COR-L47 (cell line): ENCODE measurements at places on chromosomes 7 and 10.
A peak's percentile ranks its signal among the peaks of the same experiment; 100 is the strongest.

DNA sequence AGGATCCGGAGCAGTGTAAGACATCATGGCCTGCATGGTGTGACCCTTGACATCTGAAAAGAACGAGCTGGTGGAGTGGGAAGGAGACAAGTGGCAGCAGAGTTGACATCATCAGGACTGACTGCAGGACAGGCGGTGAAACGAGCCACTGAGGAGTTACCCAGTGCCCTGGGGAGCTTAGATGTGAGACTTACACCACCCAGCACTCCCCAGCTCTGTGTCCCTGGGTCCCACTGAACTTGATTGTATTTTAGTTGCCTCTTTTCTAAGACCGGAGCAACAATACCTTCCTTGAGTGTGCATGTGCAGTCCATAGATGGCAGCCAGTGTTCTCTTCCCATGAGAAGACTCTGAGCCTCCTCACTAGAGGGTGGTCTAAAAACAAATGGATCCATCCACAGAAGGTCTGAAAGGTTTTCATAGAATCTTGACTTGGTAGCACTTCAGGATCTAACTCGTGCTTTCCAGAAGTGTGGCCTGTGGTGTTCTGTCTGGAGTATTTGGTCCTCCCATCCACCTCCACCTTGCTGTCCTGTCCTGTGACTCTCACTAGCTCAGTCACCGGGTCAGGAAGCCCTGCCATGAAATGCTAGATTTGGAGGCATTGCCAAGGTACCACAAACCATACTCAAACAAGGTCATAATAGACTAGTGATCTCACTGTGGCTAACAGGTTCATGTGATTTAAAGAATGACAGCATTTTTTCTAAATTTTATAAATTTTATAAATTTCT lies 59.0 kb downstream of the IKZF1 start:
- DNase-seq: no peak

- no peak for DNase-seq
Measured at GRCh38 chr7:42967391-42967790, 35.2 kb downstream of the MRPL32 start.

- DNase-seq: no peak
Measured at GRCh38 chr10:62426600-62426999, 52.4 kb downstream of the ZNF365 start.

DNA sequence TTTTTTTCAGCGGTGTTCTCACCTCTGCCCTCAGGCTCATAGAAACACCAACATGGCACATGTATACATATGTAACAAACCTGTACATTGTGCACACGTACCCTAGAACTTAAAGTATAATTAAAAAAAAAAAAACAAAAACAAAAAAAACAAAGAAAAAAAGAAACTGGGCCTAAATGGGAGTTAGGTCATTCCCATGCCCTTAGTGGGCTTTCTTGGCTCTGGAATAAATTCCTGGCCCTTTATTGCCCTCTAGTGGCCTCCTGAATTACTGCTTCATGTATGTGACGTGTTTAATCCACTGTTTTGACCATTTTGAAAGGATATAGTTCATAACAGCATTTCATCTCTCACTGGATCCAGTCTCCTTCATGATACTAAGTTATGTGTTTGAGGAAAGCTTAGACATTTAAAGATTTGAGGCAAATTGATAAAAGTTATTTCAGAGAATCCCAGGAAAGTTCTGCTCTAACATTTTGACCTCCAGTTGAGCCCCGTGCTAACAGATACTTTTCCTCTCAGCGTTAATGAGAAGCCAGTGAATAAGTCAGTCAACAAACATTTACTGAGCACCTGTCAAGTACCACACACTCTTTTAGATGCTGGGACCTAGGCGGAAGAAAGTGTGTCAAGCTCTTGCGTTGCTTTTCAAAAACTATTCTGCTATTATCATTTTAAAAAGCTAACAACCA lies 54.7 kb upstream of the SYPL1 start:
- peak; percentile 65 for DNase-seq

- DNase-seq: no peak
Measured at GRCh38 chr10:62426086-62426485, 51.9 kb downstream of the ZNF365 start.

GRCh38 chr7:43584195-43584586 lies 1.3 kb downstream of the STK17A start:
- no peak for DNase-seq

DNA sequence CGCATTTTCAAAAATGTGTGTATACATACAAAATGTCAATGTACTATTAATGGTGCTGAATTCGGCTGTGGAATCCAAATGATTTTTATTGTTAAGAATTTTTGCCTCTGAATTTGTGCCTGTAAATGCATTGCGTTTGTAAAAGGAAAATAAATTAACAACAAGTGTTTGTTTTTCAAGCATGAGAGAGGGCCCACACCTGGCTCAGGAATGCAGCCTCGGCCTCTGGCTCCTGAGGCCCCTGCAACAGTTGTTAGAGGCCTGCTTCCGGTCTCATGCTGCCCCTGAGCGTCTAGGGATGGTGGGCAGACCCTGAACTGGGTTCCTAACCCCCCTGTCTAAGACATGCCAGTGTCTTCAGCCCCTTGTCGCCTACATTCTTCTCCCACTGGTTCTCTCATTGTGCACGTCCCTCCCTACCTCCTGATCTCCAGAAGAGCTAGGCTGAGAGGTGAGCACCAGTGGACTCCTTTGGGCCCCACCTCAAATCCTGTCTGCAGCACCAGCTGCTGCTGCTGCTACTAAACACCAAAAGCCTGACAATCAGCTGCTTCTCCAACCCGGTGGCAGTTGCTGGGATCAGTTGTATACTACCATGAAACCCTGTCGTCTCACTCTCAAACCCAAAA lies 1.9 kb upstream of the BTBD16 start:
- no peak for DNase-seq

- no peak for DNase-seq
Measured at GRCh38 chr7:101378751-101379174, 16.1 kb downstream of the COL26A1 start.

GRCh38 chr7:144001543-144001942 lies 1.4 kb downstream of the OR6B1 start:
- no peak for DNase-seq

DNA sequence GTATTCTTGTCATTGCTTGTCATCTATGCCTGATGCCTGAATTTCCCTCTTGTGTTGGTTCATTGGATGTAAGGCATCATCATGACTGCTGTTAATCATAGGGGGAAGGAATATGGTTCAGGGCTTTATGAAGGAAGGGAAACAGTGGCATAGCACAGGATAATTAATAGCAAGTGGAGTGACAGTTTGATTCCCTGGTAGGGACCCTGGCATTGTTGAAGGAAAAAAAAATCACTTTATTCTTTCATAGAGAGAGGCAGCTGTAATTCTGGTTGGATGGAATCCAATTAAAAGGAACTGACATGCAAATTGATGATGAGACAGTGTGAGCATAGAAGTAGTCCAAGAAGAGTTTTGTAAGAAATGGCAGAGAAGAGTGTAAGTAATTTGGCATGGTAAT lies 121.4 kb downstream of the AUTS2 start:
- DNase-seq: no peak

- no peak for DNase-seq
Measured at GRCh38 chr10:59965899-59966650, 59.7 kb upstream of the CCDC6 start.

- DNase-seq: peak; percentile 59
Measured at GRCh38 chr7:129664029-129665012, 52.8 kb downstream of the NRF1 start.

GRCh38 chr10:105697290-105697780 lies 1056.2 kb downstream of the SORCS3 start:
- DNase-seq: no peak

DNA sequence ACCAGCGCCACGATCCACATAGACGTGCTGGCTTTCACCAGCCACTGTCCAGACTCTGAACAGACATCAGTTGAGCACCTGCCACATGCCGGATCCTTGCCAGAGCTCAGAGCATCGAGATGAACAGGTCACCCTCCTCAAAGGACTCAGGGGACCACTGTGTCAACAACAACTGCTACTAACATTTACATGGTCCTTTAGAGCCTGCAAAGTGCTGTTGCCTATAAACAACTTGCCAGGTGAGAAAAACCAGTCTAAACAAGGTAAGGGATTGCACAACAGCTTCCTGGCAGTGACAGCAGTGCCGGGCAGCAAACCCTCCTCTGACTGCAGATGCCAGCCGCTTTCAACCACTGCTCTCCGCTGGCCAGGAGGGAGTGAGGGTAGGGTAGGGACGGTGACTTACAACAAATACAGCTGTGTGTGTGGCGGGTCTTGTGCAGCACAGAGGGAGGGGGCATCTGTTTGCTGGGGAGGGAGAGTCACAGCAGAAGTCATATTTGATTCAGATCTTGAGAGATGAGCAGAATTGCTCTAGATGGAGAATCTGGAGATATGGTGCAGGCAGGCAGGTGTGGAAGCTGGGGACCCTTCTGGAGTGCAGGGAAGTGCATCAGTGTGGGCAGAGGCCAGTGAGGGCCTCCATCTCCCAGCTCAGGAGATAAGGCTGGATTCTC lies 32.8 kb upstream of the RHEB start:
- DNase-seq: peak; percentile 88

DNA sequence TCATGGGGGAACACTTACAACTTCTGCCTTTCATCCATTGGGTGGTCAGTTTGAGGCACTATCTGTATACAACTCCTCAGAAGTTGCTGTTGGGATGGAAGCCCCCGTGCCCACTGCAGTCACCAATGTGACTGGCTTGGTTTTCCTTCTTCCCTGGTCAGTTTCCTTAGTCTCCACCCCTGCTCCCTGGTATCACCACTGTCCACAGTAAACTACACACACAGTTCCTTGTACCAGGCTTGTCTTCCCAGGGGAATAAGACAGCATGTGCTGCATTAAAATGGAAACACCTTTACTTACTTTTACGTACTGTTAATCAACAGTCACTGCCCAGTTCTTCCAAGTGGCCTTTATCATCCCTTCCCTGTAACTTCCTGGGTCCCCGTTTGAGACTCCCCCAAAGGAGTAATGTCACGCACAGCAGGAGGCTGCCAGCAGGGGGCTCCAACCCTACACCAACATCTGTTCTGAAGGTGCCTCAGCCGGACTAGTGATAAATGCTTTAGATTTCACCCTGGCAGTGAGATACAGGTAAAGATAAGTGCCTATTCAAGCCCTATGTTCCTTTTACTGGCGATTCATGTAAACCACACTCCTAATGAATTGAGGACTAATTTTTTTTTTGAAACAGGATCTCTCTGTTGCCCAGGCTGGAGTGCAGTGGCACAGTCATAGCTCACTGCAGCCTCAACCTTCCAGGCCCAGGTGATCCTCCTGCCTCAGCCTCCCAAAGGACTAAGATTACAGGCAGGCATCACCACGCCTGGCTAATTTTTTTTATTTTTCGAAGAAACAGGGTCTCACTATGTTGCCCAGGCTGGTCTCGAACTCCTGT lies 45.3 kb upstream of the PIK3AP1 start:
- peak; percentile 0 for DNase-seq

DNA sequence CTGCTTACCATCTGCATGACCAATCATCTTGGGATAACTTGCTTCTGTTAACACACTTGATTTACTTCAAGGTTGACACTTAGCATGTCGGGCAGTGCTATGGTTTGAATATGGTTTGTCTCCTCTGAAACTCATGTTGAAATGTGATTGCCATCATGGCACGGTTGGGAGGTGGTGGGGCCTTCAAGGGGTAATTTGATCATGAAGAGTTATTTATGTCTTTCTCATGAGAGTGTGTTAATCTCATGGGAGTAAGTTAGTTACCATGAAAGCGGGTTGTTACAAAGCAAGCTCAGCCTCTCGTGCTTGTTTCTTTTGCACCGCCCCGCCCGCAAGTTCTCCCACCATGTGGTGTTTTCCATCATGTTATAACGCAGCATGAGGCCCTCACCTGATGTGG lies 163.6 kb downstream of the DOCK4 start:
- DNase-seq: no peak

DNA sequence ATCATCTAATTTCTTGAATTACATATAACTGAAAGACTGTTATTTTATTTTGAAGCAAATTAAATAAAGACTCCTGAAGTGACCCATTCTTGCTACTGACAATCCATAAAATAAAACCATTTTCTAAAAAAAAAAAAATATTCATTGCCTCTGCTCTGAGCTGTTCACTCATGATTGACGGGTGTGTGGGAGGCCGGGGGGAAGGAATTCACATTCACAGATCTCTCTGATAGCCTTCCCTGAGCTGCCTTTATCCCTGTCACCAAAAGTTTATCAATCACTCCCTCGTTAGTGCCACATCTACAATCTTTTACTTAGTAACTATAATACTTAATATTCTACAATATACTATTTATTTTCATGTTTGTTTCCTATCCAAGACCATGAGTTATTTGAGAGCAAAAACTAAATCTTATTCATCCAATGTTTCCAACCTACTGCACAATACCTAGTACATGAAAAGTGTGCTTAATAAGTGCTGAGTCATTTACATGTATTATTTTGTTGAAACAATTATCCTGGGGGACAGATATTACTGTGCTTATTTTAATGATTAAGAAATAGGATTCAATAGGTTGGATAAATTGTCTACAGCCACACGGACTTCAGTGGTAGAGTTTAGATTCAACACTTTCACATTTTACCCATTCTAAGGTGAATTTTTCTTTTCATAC lies 618.7 kb downstream of the PHTF2 start:
- no peak for DNase-seq

- DNase-seq: no peak
Measured at GRCh38 chr7:14115701-14116100, 126.2 kb upstream of the ETV1 start.

GRCh38 chr10:3960496-3960895 lies 175.5 kb upstream of the KLF6 start:
- DNase-seq: no peak

DNA sequence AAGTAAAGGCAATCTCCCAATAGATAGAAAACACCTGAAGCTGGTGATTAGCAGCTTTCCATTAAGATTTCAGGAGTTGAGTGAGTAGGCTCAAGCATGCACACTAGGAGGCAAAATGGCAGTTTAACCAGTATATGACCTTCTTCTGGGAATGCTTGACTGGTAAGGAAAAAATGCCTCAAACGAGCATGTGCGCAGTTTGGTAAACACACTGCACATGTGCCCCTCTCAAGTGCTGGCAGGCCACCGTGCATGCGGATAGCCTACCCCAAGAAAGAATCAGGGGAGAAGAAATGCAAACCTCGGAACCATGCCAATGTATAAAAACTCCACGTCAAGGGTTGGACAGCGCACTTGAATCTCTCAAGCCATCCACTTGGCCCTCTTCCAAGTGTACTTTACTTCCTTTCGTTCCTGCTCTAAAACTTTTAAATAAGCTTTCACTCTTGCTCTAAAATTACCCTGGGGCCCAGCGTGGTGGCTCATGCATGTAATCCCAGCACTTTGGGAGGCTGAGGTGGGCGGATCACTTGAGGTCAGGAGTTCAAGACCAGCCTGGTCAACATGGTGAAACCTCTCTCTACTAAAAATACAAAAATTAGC lies 98.8 kb upstream of the CDK1 start:
- no peak for DNase-seq

DNA sequence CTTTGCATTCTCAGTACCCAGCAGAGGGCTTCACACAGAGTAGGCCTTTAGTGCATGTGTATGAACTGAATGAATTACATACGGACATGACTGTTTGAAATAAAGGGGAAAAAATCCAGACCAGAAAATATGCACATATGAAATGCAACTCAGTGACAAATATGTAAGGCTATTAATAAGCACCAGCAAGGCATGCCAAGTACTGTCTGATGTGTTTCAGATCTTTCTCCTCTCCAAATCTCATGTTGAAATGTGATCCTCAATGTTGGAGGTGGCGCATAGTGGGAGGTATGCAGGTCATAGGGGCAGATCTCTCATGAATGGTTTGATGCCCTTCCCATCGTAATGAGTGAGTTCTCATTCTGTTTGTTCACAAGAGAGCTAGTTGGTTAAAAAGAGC lies 87.3 kb upstream of the TOMM7 start:
- DNase-seq: no peak

GRCh38 chr7:43199371-43200160 lies 87.1 kb downstream of the HECW1 start:
- DNase-seq: no peak

- DNase-seq: no peak
Measured at GRCh38 chr10:103473261-103473671, 5.8 kb downstream of the CALHM3 start.
